Erythroblast (primary cell): ENCODE measurements at places on chromosomes 1 and 21.

DNA sequence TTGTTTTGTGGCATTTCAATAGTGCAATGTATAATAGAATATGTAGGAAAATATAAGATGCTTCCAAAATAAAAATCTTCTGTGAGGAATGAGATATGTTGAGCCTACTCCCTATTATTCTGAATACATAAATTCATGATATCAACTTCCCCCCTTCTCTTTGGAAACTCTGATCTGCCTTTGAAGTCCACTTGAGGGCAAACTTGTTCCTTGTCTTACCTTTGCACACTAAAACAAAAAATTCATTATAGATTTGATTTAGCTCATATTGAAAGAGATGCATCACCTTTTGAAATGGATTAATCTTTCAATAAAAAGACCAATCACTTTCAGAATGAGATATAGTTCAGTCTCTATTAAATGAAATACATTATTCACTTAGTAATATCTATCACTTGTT lies 580.7 kb upstream of the ADGRL4 start:
- DNase-seq, result no peak

GRCh38 chr1:52080014-52080415 lies 23.9 kb downstream of the BTF3L4 start:
- no peak for DNase-seq

DNA sequence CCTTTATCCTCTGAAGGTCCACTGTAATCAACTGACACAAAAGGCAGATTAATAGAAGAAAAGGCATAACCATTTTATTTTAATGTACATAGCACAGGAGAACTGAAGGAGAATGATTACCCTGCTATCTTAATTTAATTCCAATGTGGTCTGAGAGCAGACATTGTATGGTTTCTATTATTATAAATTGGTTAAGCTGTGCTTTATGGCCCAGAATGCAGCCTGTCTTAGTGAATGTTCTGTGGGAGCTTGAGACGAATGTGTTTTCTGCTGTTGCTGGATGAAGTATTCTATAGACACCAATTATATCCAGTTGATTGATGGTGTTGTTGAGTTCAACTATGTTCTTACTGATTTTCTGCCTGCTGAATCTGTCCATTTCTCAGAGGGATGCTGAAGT lies 25.0 kb upstream of the SLC2A1 start:
- DNase-seq, result no peak

- DNase-seq, result peak; percentile 21
These were observed 5.7 kb downstream of the AHCYL1 start for GRCh38 chr1:109990302-109990653.

DNA sequence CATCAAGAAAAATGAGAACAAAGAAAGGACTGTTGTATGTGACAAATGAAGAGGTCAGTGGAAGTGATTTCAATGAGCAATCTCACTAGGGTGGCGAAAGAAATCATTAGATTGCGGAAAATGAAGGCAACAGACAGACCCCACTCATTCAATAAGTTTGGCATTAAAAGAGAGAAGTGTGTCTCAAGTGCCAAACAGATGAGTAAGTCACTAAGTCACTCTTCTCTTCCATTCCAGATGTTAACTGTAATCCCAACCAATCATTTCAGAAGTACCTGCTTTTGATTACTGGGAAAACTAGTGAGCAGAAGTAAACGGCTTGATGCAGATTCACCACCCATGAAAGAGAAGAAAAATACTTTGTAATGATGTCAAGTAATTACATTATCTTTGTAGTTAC lies 144.3 kb upstream of the PRMT6 start:
- no peak for DNase-seq
